ENCODE measurements at places on chromosomes 3 and 15.

GRCh38 chr3:9700536-9700935, 3.1 kb upstream of the CPNE9 start:
- no peak for DNase-seq

GRCh38 chr3:52070724-52071621, 14.6 kb upstream of the DUSP7 start:
- no peak for DNase-seq

DNA sequence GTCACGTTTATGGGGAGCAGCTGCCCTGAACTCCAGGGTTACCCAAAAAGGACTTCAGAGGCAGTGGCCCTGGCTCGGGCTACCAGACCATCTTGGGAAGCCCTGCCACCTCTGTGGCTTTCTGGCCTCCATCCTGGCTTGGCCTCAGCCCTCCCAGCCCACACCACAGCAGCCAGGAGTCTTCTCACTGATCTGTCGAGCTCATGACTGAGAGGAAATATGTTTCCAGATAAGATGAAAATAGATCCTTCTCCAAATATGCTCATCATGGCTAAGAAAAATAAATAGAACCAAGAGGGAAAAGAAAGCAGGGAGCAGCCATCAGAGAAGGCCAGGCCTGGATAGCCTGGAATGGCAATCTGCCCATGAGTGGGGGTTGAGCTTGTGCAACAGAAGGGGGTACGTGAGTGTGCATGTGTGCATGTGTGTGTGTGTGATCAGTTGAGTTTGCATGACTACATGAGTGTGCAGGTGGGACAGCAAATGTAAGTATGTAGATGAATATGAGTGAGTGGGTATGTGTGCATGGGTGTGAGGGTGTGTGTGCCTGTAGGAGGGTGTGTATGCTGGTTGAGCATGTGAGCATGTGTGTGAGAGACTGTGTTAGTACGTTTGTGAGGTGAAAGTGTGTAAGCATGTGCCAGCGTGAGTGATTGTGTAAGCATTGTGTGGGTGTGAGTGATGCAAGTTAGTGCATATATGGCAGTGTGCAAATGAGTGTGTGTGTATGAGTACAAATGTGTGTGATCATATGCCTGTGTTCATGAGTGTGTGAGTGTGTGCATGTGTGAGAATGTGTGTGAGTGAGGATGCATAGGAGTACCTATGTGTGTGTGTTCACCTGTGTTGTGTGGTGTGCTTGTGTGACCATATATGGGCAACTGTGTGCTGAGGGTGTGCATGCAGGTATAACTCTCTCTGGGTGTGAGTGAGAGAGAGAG, 9.9 kb upstream of the RFT1 start:
- DNase-seq = no peak

GRCh38 chr3:112351036-112351435, 18.1 kb downstream of the CD200 start:
- DNase-seq = no peak
